ENCODE measurements at places on chromosomes 5 and 9.
A peak's percentile ranks its signal among the peaks of the same experiment; 100 is the strongest.

DNA sequence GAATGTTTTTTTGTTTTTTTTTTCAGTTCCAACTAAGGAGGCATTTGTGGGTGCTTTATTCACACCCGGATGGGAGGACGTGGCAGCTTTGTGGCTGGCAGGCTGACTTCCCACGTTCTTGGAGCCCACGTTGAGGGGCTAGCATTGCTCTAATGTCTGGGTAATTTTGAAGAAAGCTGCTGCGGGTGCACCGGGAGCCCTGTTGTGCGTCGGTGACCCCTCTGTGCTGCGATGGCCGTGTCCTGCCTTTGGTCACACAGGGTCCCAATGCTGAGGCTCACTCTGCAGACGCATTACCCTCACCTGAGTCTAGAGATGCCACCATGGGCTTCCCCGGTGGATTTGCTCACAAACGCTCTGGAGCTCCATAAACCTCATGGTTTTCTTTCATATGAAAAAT, 34.2 kb downstream of the NDUFS6 start:
- no peak for DNase-seq

- no peak for DNase-seq
Measured at GRCh38 chr9:84002344-84002743, 21.7 kb downstream of the RMI1 start.

GRCh38 chr9:76322810-76323209, 71.4 kb downstream of the RFK start:
- DNase-seq: no peak

DNA sequence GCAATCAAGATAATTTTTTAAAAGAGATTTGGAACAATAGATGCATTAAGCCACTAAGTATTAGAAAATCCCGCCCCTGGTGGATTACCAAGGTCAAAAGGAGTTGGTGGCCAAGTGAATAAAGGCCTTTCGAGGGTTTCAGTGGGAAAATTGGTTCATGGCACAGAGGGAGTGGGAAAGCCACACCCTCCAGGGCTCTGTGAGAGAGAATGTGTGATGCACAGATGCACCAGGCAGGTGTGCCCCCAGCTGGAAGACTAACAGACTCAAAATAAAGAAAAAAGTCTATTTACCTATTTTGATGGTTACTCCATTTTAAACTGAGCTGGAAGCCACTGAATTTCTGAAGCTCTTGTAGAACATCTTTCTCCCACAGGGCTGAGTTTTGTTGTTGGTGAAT, 278.0 kb downstream of the DRD1 start:
- DNase-seq: no peak

DNA sequence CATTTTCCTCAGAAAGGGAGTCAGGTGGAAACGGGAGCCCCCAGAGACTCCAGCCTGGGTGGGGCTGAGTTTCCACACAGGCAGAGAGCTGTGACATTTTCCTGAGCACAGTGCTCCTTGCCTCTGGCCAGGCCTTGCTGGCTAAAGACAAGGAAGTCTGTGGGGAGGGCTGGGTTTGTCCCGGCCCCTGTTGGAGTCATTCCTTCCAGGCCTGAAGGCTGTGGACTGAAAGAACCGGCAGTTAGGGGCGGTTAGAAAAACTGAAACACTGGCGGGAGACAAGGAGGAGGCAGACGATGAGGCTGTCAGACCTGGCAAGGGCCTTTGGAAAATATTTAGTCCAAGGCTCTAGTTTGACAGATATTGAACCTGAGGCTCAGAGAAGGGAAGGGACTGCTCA, 29.9 kb downstream of the COL15A1 start:
- DNase-seq: no peak

- DNase-seq: peak; percentile 83
Measured at GRCh38 chr5:179780362-179780761, 13.4 kb upstream of the LTC4S start.

- no peak for DNase-seq
Measured at GRCh38 chr5:154010660-154011059, 28.1 kb downstream of the FAM114A2 start.

GRCh38 chr5:159405611-159406031, 75.3 kb upstream of the IL12B start:
- DNase-seq: peak; percentile 75

GRCh38 chr5:170293273-170293672, 4.3 kb downstream of the LCP2 start:
- DNase-seq: peak; percentile 75

- peak; percentile 40 for DNase-seq
Measured at GRCh38 chr5:116947691-116948528, 373.3 kb upstream of the SEMA6A start.

DNA sequence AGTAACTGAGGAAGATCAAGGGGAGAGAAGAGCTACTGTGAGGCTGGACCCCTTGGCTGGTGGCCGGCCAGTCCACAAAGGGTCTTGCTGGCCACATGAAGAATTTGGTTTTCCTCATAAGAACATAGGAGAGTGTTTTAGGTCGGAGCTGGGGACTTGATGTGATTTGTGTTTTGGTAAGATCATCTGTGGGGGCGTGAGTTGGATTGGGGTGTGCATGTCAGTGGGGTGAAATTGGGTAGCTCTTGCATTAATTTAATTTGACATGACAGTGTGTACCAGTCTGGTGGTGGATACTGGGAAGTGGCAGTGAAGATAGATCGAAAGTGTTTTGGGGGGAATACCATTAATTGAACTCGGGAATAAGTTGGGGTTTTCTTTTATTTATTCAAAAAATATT, 8.6 kb downstream of the PAM start:
- no peak for DNase-seq

GRCh38 chr9:133353548-133353947, 2.7 kb downstream of the SURF1 start:
- DNase-seq: no peak

Measured in inflammatory macrophage treated with lipopolysaccharide for 1 hour (primary cell).